ENCODE measurements at places on chromosomes 5 and 9.

- ATAC-seq: no peak
Observed at GRCh38 chr5:10856071-10856470, 95.0 kb upstream of the DAP start.

DNA sequence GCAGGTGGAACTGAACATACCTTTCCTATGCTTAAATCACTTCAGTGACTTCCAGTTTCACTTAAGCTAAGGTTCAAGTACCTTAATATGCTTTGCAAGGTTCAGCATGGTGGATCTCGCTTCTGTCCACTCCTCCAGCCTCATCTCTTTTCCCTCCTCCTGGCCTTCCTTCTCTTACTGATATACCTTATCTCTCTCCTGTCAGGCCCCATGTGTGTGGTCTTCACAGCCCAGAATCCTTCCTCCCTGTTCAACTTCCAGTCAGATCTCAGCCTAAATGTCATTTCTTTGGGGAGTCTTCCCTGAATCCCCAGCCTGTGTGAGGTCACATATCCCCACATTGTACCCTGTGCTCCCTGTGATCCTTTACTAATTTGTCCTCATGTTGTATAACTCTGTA is 87.7 kb downstream of the ANGPTL2 start:
- ATAC-seq: no peak

GRCh38 chr9:128554155-128554862 is 1.9 kb downstream of the SPTAN1 start:
- peak; percentile 15 for ATAC-seq

DNA sequence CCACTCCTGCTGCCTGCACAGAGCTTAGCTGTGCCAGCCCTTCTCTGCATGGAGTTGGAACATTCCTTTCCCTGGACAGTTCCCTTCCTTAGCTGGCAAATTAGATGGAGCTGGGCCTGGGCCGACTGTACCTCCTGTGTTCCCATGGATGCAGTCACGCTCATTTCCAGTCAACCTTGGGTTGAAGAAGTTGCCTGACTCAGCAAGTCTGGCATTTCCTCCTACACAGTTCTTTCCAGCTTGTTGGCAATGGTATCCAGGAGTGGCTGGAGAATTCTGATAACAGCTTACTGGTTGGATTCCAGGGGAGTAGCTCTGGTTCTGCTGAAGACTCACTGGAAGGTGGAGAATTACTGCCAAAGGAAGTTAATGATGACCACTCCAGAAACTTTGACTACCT is 9.2 kb upstream of the TAF1L start:
- ATAC-seq: peak; percentile 56

All from esophagus mucosa (tissue), 1 donor.